ENCODE measurements at places on chromosomes 4 and X. TPM values are rescaled to one million over a fixed set of nuclear protein-coding genes. Genes with fewer than 3 reads are reported as not detected.

DNA sequence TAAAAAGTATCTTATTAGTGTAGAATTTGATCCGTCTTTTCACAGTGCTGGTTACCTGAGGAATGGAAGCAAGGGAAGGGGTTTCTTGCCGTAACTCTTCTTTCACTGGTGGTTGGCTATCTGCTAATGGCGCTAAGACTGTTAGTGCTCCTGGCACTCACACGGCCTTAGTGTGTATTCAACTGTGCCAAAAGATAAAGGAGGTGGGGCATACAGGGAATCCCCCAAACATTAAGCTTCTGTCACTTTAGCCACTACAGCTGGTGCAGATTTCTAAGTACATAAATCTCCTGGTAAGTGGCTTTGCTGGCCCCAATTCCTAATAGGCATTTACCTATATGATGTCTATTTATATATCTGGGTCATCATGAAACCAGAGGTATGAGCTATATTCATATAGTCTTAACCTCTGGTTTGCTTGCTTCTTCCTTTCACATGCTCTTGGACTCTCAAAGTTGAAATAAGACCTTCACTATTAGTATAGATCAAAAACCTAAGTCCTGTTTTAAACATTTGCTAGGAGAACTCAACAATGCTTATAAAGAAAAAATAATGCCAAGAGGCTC is 95.1 kb downstream of the TSPAN7 start:
- no peak for DNase-seq

DNA sequence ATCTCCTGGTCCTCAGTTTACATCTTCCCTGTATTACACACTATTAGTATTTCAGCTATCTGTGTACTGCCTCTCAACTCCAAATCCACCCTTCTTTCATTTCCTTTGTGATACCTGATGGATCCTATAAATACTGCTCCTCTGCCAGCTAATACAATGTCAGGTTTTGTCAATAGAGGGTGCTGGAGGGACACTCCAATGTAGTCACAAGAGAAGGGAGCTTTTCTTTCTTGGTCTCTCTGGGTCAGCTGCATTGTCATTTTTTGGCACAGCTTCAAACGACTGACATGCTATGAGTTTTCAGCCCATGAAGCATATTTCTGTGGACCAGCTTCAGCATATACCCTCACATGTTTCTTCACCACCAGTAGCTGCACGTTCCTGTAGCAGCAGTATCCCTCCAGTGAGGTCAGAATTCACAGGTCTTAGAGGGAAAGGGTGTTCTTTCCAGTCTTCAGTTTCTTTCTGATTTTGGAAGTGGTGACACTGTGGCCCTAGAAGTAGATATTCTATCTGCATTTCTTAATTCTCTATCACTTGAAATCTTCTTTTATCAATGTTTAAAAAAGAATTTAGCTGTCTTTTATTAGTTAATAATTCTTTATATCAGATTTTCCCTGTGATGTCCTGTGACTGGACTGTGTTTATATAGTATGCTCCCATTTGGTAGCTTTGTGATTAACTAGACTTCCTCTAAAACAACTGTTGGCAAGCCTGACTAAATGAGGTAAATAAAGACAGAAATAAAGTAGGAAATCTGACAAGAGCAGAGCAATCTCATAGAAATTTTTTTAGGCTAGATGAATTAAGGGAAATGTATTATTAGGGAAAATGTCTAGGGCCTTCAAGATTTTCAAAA is 60.6 kb downstream of the GABRA2 start:
- DNase-seq, result peak; percentile 33

- peak; percentile 32 for DNase-seq
These were observed 583 bp downstream of the GABRE start for GRCh38 chrX:151973851-151974335.

- no peak for DNase-seq
These were observed 150.3 kb upstream of the MAOA start for GRCh38 chrX:43505769-43506168.

DNA sequence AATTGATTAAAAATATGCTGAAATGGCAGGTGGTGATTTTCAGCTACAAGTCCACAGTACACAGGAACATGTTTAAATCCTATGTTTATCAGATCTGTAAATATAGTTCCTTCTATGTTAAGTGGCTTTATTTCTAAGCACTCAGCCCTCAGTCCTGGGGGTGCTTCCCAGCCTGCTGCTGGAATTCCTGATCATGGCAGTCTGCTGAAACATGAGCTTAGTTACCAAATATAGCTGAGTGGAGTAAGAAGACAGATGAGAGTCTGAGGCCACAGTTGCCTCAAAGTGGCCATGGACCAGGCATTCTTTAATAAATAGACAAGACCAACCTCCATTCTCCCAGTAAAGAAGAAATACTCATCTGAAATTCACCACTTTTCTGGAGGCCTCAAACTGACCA is 17.1 kb upstream of the DDX60 start:
- DNase-seq, result no peak

GRCh38 chrX:30620125-30620524 is 33.1 kb upstream of the GK start:
- no peak for DNase-seq

DNA sequence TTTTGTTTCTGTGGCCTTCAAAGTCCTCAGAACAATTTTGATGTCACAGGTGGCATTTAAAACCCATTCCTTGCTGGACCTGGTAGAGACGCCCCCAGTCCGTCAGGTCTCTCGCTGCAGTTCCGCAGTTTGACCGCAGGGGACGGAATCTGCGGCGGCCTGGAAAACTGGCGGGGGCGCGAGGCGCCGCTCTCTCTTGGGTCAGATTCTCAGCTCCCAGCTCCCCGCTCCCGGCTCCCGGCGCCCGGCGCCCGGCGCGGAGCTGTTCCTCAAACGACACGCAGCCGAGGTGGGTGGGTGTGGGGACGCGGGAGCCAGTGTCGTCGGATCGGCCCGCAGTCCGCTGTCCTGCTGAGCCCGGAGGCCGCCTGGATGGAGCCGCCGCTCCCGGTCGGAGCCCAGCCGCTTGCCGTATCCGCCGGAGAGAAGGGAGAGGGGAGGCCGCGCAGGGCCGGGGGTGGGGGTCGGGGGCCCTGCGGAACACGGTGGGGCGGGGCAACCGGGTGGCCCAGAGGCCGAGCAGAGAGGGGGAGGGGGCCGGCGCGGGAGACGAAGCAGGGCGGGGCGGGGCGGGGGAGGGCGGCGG is at the start of gene OCRL:
Gene OCRL (plus strand): TSS at position 192 of the 586 bp plus-strand sequence. CDS start 181 bp downstream, at position 373.
- peak; percentile 67 for DNase-seq

- peak; percentile 34 for DNase-seq
These were observed 565 bp downstream of the MOB1B start for GRCh38 chr4:70902577-70903290.

DNA sequence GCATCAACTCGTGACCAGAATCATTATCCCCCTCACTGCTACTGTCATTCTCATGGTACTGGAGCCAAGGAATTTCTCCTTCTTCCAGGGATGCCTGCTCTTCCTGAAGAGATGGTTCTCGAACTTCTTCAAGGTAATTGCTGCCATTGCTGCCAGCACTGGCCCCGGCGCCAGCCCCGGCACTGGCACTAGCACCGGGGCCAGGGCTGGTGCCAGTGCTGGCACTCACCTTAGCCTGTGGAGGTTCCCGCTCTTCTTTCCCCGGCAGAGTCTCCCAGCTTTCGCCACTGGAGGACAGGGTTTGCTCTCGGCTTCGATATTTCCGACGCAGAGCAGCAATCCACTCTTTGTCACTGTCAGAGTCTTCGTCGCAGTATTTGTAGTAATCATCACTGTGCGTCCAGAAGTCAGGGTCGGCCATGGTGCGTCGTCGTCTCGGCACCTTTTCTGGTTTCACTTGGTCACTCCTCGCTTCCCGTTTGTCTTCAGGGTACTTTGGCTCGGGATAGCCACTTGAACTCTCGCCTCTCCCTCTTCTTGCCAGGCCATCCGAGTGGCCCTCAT is 3.4 kb downstream of the PJA1 start:
- DNase-seq, result no peak

GRCh38 chr4:6695660-6696610 is 2.3 kb downstream of the S100P start:
- DNase-seq, result peak; percentile 77

DNA sequence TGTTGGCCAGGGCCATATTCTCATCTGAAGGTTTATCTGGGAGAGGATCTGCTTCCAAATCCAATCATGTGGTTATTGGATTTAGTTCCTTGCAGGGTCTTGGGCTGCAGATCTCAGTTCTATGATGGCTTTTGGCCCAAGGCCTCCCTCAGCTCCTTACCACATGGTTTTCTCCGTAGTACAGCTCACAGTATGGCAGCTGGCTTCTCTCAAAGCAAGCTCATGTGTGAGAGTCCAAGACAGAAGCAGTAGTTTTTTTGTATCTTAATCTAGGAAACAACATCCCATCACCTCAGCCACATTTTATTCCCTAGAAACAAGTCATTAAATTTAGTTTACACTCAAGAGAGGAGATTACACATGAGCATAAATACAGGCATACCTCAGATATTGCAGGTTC is 24.5 kb downstream of the MND1 start:
- no peak for DNase-seq

DNA sequence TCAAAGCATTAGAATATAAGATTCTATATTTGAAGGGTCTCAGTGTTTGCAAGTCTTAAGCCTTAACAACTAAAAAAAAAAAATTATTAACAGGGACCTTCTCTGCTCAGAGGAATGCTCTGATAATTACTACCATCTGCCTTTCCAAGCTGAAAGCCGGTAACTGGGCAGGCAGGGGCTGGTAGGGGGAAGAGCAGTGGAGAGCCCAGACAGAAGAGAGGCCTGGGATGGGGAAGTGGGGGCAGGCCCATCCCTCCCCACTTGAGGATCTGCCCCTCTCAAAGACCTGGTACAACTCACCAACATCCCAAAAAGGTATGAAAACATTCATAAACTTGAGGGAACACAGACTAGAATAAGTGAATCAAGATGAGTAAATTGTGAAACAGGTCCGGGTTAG is 113.9 kb downstream of the QDPR start:
- no peak for DNase-seq

- DNase-seq, result no peak
These were observed 142.2 kb upstream of the EOLA2 start for GRCh38 chrX:150080497-150080896.

GRCh38 chrX:153379508-153379907 is 21.6 kb downstream of the PNMA6E start:
- no peak for DNase-seq

GRCh38 chrX:102975016-102975415 is 37.9 kb downstream of the RAB40AL start:
- no peak for DNase-seq

- no peak for DNase-seq
These were observed 56.0 kb downstream of the TASL start for GRCh38 chrX:30521440-30522182.

DNA sequence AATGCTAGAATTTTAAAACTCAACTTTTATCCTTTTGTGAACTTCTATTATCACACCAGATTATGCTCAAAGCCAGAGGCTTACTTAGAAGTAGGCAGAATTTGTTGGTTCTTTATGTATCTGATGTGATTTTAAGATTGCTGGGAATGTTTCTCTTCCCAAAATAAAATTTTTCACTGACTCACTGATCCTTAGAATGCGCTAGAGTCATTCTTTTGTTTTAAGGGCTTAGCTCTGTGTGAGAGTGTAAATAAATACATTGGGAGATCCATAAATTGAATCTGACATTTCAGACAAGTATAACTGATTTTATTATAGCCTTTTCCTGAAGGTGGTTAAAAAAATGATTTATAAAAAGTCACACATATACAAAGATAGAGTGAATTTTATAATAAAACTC is 101.3 kb downstream of the LARP1B start:
- no peak for DNase-seq

GRCh38 chr4:105970371-105970770 is 75.1 kb downstream of the NPNT start:
- DNase-seq, result no peak

DNA sequence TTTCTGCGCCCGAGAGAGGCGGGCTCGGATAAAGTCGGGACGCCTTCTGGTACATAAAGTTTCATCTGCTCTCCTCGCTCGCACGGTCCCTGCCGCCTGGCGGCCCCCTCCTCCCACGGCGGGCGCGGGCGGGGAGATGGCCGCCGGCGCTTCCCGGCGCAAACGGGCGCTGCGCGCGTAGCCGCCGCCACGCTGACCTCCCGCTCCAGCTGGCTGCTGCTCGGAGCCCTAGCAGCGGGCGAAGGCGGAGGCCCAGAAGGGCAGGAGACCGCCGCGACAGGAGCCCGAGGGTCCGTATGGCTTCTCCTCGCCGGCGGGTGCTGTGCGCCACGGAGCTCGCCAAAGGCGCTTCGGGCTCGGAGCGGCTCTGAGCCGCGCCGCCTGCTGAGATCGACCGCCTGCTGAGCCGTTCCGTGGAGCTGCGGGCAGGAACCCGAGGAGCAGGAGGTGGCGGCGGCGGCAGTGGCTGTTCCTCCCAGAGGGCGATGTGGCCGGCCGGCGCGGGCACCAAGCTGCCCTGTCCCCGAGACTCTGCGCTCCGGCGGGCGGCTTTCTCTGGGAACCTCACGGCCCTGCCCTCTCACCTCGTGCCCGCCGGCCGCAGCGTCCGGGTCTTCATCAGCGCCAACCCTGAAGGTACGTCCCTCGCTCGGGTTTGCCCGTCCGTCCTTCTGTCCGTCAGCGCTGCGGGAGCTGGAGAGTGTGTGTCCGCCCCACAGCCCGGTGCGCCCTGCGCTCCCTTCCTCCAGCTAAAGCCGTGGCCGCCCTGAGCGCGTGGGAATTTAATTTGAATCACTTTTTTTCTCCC is at the start of gene NWD2:
Gene NWD2 (plus strand): TSS at position 161 of the 808 bp plus-strand sequence. CDS start 325 bp downstream, at position 486.
- peak; percentile 18 for DNase-seq

GRCh38 chr4:88522702-88523324 is 763 bp downstream of the PYURF start:
- DNase-seq, result peak; percentile 47

GRCh38 chr4:88158489-88159228 is at the start of gene ABCG2:
TSS of gene ABCG2 (minus strand) at chr4:88158639. CDS start at chr4:88139995, 18,644 bp downstream.
- peak; percentile 29 for DNase-seq

GRCh38 chr4:76902233-76902890 is 4.4 kb upstream of the SOWAHB start:
- peak; percentile 68 for DNase-seq

GRCh38 chr4:15239866-15240265 is 188.0 kb upstream of the C1QTNF7 start:
- peak; percentile 37 for DNase-seq

- DNase-seq, result peak; percentile 92
These were observed at the start of gene CFAP299 for GRCh38 chr4:80335554-80336358. TSS of gene CFAP299 (plus strand) at chr4:80335730.

DNA sequence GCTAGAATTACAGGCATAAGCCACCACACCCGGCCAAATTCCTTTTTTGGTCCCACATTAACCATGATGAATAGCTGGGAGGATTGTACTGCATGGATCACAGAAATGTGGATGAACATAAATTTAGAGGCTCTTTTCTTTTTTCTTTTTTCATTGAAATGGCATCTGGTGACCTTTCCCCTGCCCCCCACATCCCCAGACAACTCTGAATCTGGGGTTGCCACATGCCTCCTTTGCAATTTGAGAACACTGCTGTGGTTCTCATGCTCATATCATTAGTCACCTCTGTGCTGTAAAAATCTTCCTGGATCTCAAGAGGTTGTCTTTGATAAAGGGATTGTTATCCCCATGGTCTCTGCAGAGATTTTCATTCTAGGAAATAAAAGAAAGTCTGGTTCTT is 22.8 kb upstream of the FMR1NB start:
- no peak for DNase-seq

Gene NALF2
- 0.72 TPM for total RNA-seq

Gene SPOCK3
- not detected for total RNA-seq

Gene ARR3
- total RNA-seq, result not detected

Gene MAGEC3
- not detected for total RNA-seq

Gene SPANXD
- total RNA-seq, result not detected

Gene UGT2B15
- 69.8 TPM for total RNA-seq

Gene CYSLTR1
- 0.64 TPM for total RNA-seq

Gene MAB21L2
- total RNA-seq, result 27.5 TPM

Gene RLIM
- 24.4 TPM for total RNA-seq

Gene RIBC1
- total RNA-seq, result 0.72 TPM

Gene SNCA
- total RNA-seq, result 1.2 TPM

Gene GSX2
- not detected for total RNA-seq

Gene WNK3
- 0.24 TPM for total RNA-seq

Gene ETDB
- total RNA-seq, result not detected

Gene POF1B
- total RNA-seq, result 145 TPM
